AML-193 (cell line): ENCODE measurements at places on chromosomes 11 and 22.

DNA sequence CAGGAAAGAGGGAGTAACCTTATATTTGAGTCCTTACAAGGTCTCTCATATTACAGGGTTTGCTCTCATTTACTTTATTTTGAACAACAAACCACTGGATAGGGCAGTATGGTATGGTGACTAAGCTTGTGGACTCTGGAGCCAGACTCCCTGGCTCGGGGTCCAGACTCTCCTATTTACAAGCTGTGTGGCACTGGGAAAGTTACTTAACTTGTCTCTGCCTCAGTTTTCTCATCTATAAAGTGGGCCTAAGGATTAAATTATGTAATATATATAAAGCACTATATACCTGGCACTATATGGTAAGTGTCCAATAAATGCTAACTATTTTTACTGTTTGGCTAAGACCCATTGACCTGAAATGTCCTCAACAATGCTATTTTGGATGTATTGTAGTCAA lies 1.7 kb upstream of the DCHS1 start:
- no peak for DNase-seq

- no peak for DNase-seq
These were observed 32.9 kb downstream of the RPL27A start for GRCh38 chr11:8715501-8715900.

DNA sequence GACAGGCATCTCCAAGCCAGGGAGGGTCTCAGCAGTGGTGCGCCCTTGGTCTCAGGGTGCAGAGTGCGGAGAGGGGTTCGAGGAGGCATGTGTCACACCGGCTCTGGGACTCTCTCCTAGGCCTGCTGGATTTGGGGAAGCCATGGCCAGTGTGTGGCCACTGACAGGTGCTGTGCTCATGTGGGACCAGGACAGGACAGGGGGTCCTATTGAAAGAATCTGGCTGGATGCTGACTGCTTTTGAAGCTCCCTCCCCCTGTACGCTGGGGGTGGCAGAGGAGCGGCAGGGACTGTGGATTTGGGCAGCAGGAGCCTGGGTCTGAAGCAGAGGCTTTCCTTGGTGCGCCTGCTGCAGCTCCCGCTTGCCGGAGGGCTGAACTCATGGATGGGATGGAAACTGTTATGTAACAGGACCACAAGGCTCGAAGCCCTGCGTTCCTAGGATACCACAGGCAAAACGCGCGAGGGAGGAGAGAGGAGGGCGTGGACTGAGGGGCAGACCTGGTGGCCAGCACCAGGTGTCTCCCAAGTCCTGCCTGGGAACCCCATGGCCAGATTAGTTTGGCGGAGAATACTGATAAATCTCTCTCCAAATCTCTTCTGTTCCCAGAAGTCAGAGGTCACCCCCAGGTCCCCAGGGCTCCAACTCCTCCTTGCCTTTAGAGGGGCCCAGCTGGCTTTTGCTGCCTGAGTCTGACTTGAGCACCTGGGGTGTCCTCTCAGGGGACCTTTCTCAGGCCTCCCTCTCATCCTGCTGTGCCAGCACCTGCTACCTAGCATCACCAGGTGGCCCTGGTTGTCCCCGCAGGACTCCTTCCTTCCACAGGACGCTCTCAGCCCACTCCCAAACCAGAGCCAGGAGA lies 13.8 kb upstream of the TEF start:
- no peak for DNase-seq

GRCh38 chr22:44003405-44004103 lies 20.5 kb upstream of the PARVB start:
- no peak for DNase-seq

- DNase-seq, result no peak
These were observed 4.3 kb upstream of the APOL6 start for GRCh38 chr22:35643991-35644390.
